ENCODE measurements at places on chromosomes 1 and 21.

DNA sequence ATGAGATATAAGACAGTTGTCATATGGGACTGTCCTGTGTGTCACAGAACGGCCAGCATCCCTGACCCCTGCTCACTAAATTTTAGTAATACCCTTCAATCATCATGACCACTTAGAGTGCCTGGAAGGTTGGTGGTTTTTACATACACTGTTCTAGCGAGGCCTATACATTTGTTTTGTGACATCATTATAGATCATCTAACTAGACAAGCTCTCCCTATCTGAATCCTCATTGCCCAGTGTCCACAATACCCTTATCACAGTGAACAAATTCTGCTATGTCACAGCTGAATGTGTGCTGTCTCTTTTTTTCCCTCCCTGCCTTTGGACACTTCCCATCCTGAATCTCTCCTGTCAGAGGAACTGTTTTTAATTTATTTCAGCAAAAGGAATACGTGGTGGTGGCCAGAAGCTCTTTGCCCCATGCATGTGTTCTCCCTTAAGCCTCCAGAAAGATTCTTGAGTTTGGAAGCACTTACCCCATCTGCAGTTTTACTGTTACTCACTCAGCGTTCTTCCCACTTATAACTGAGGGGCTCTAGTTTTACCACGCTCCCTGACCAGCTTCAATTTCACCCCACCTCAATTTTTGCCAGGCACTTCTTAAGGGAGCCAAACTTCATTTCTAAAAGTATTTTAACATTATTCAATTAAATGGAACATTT is 70.3 kb downstream of the OLFML2B start:
- DNase-seq: no peak

- no peak for DNase-seq
Observed at GRCh38 chr1:16048573-16049189, 5.1 kb downstream of the CLCNKB start.

- no peak for DNase-seq
Observed at GRCh38 chr1:196152086-196152485, 456.2 kb downstream of the KCNT2 start.

DNA sequence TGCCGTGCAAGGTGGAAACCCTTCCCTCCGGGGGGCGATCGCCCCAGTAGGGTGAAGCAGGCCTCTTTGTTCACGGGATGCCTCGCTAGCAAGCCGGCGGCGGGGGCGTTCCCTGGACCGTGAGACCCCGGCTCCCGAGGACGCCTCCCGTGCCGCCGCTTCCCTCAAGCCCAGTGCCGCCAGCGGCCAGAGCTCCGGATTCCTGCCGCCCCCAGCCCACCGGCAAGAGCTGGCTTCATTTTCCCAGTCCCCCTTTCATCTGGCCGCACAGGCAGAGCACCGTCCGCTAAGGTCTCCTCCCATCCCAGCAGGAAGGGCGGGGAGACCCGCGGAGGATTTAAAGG is 16.3 kb downstream of the IER5 start:
- DNase-seq: no peak

DNA sequence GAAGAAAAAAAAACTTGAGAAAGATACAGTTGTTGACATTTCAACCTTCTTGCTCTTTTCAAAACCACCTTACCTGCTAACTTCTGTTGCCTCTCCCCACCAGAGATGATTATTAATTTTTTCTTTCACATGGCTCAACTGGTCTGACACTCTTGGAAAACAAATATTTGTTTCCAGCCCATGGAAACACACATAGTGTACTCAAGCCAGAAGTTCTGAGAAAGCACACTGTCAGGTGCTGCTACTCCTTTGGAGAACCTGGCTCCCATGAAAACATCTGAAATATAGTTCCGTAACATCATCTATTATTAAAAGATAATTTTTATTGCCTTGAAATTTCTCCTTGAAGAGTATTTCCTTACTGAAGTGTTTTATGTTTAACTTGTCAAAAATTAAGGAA is 145.0 kb upstream of the C1orf105 start:
- no peak for DNase-seq

DNA sequence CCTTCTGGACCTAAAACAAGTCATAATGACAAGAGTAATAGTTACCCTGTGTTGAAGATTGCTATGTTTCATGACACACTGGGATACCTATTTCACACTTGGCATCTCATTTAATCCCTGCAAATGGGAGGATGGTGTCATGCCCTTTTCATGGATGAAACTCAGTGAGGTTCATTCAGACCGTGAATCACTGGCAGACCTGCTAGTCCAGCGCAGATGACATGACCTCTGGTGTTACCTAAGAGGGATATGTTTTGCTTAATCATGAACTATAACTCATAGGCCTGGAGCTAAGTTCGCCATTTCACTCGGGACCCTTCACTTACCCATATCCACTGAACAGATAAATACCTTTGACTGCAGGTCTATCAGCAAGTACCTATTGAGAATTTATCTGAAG is 286.6 kb upstream of the FMN2 start:
- no peak for DNase-seq

Measured in esophagus squamous epithelium (tissue), 5 donors.